Renal cortex interstitium (tissue), 15 donors: ENCODE measurements at places on chromosomes 1 and 21.

DNA sequence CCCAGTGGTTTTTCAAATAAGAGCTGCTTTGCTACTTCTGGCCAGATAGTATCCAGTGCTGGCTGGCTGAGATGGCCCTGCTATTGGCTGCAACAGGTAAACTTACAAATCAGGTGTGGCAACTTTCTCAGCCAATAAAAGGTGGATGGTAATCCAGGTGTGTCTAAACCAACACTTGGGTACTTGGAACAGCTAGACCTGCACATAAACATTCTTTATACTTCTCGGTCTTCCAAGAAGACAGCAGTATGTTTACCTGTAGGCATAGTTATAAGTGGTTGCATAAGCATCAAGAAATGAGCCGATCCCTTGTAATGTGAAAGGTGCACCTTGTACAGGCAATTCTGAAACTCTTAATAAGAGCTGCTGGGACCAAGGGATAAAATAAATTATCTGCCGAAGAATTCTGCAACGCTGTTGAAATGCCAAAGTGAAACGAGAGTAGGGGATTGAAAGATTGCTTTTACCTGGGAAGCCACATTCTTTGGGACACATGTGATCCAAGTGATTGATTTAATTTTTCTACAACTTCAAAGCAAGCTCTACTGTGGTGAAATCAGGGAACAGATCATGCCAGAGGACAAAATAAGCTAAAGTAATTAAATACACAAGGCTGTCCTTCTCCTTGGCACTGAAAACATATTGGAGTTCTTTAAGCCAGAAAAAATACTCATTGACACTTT is at the start of gene CLDN8:
Gene CLDN8, minus strand, starts transcription at position 57 of the 683 bp plus-strand sequence. CDS start 172 bp downstream, outside the sequence.
- peak; percentile 23 for DNase-seq

DNA sequence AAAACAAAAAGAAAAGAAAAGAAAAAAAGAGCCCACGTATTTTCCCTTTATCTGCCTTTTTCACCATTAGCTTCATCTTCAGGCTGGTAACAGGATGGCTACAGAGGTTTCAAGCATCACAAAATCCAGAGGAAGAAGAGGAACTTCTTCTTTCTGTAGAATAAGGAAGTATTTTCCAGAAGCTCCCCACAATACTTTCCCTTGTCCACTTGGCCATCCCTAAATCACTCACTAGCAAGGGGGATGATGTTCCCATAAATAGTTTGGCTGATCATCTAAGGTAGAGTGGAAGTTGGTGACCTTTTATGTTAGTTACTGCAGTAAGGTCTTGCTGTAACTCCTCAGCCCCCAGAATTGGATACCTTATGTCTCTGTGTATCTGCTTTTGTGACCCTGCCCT is 45.1 kb upstream of the RNF11 start:
- DNase-seq: no peak

GRCh38 chr1:162690672-162691434 is 58.6 kb downstream of the DDR2 start:
- no peak for DNase-seq

GRCh38 chr1:54142146-54142900 is 10.5 kb downstream of the CDCP2 start:
- DNase-seq: no peak

- no peak for DNase-seq
Measured at GRCh38 chr1:167117225-167117624, 23.4 kb downstream of the STYXL2 start.

DNA sequence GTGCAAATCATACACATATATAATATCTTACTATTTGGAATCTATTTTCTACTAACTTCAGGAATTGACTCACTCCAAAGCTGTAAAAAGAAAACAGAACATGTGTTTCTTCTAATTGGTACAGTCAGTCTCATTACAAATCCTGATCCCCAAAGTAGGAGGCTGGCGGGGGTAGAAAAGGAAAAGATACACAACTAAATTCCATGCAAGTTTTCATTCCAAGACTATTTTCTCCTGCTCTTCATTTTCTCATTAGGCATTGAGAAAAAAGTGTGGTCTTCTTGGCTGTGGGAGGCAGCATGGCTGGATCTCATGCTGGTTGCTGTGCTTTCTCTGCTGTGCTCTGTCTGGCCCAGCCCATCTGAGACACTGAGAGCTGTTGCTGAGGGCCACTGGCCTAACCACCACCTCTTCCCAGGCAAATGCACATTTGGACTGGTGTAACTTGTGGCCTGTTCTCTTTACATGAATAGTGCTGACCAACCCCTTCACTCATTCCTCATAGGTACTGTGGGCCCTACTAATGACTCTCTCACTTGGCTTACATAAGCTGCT is 1107.5 kb upstream of the B3GALT2 start:
- no peak for DNase-seq
